ENCODE measurements at places on chromosomes 2 and 18.

GRCh38 chr18:36015629-36016028 is 43.1 kb downstream of the RMP24 start:
- peak; percentile 20 for DNase-seq

- no peak for DNase-seq
Observed at GRCh38 chr2:58101500-58101899, 54.9 kb downstream of the VRK2 start.

DNA sequence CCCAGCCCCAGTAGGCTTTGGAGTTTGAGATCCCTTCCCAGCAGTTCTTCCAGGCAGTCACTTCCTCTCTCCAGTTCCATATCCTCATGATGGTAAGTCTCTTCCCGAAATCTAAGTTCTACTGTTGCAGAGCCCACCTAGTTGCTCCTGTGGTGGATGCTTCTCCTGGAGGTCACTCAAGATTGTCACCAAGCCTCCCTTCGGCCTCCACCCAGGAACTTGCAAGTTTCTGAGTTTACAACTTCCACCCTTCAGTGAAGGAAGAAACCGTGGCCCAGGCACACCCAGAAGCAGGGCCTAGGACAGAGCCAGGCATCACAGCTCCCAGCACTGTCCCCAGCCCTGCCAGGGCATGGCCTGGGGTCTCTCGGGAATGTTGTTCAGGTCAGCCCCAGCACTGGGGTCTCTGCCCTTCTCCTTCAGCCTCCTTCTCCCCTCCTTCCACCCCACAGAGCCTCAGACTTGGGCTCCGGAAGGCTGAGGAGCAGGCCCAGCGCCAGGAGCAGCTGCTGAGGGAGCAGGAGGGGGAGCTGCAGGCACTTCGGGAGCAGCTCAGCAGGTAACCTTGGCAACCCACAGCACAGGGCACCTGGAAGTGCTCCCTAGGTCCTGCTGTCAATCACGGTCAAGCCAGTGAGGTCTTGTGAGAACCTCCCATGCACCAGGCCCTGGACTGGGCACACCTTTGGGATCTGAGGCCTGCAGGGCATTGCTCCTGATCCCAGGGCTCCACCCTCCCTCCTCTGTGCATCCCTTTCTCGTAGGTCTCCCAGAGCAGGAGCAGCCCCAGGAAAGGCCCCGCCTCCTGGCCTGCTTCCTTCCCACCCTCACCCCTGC is 7.1 kb downstream of the RUFY4 start:
- DNase-seq = no peak

- DNase-seq = no peak
Observed at GRCh38 chr18:56711708-56712445, 60.7 kb downstream of the WDR7 start.

- peak; percentile 9 for DNase-seq
Observed at GRCh38 chr18:37322492-37323035, 243.0 kb downstream of the CELF4 start.

- DNase-seq = no peak
Observed at GRCh38 chr18:59669872-59670657, 27.2 kb downstream of the CCBE1 start.

Data from GM18507 (cell line).